NCI-H1105 (cell line): ENCODE measurements at places on chromosomes 1 and 21.

DNA sequence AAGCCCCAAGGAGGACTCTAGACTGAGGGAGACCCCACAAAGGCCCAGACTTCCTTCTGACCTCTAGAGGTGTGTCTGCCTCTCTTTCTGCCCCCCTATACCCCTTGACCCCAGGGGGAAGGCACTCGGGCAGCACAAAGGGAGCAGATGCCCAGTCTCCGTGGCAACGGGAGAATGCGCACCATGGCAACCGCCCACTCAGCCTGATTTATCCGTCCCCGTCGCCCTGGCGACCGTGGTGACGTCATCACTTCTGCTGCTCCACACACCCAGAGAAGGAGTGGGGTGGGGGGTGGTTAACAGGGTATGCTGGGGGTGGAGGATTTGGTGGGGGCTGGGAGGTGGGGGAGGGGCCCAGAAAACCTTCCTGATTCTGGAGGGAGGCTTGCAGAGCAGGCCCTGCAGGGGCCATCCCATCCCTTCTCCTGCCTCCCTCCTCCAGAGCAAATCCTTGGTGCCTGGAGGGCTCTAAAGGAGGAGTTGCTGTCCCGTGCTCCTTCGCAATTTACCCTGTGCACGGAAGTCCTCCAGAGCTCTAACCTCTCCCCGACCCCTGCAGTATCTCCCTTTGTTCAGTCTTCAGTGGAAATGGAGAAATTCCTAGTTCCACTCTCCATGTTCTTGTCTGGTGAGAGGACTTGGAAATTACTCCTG, 6.3 kb downstream of the CELF3 start:
- peak; percentile 13 for DNase-seq

- DNase-seq = peak; percentile 91
These were observed 12.0 kb upstream of the RHBG start for GRCh38 chr1:156356875-156357534.

- DNase-seq = no peak
These were observed 4.5 kb upstream of the IFI16 start for GRCh38 chr1:159005161-159005560.

GRCh38 chr1:160850993-160851392, 11.7 kb downstream of the CD244 start:
- DNase-seq = no peak

- no peak for DNase-seq
These were observed 22.8 kb downstream of the DHRS3 start for GRCh38 chr1:12594966-12595756.

DNA sequence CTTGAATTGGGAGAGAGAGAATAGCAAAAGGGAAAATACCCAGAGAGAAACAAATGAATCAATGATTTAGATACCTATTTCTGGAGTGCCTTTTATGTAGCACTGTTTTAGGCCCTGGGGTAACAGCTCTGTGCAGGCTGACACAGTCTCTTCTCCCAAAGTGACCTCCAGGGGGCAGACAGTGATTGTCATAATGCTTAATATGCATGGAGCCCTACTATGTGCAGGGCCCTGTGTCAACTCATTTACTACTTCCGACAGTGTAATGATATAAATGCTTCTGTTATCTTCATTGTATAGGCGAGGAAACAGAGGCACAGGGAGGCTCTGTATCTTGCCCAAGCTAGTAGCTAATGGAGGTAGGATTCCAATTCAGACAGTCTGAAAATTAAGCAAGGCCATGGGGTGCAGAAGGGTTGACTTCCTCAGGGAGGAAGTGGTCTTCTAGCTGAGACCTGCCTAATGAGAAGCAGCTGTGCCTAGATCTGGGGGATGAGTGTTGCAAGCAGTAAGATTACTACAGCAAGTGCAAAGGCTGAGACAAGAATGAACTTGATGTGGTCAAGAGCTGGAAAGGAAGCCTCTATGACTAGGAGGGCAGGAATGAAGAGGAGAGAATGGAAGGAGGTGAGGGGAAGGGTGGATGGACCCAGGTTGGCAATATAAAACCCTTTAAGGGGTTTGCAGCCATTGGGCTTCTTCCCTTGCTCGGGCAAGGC, 16.2 kb upstream of the SERINC2 start:
- DNase-seq = no peak

DNA sequence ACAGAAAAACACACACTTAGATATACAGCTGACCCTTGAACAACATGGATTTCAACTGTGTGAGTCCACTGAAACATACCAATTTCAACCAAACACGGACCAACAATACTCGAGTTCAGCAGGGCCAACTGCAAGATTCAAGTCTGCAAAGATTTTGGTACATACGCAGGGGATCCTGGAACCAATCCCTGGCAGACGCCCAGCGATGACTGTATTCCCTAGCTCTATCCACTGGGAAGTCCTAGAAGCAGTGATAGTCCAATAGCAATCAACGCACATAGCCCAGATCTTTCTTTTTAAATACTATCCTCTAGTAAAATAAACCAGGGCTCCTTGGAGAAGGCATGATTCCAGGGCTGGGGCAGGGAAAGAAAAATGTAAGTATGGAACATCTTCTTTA, 9.0 kb downstream of the DDX59 start:
- no peak for DNase-seq

DNA sequence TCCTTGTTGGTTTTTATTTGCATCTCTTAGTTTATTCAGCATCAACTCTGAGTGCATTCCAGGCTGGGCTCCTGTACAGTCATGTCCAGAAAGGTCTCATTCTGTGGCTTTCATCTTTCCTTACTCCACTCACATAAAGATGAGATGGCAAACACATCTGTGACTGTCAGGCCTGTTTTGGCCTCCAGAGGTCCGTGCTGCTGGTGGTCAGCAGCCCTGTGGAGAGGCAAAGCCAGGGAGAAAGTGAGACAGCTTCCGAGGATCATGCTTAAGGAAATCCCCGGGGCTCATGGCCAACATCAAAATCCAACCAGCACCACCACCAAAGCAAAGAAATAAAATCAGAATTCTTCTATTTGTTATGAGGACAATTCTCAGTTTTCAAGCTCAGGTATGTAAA, 96.1 kb upstream of the HIVEP3 start:
- no peak for DNase-seq

GRCh38 chr1:195717651-195718050, 890.6 kb downstream of the KCNT2 start:
- DNase-seq = no peak

GRCh38 chr1:210236386-210236839, 3.8 kb downstream of the SERTAD4 start:
- DNase-seq = no peak

DNA sequence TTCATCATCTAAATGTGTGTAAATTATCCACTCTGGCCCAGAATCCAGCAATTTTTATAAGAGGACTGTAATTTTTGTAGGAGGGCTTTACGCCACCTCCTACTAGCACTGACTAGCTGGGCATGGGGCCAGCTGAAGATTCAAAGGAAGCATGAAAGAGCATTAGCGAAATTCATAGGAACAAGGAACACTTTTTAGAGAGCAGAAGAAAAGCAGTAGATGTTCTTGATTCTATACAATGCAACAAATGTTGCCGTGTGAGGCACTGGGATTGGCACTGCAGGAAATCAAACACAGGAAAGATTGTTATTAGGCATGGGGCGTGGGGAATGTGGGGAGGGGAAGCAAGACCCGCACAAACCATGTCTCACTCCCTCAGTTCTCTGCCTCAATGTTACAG, 58.4 kb upstream of the PARP1 start:
- DNase-seq = no peak
